Panc1 (cell line): ENCODE measurements at places on chromosomes 12 and 14.

DNA sequence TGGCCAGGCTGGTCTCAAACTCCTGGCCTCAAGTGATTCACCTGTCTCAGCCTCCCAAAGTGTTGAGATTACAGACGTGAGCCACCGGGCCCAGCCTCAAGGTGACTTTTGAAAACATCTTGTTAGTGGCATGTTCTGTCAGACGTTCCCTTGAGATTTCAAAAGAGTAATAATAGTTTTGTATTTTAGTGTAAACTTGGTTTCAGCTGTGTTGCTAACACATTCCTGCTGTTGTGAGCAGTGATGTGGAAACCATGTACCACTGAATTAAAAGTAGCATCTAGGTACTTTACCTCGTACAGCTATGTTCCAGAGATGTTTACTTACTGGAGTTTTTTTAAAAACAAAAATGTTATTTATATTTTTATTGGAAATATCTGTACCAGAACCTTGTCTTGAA is 111.3 kb downstream of the AEBP2 start:
- DNase-seq: no peak

DNA sequence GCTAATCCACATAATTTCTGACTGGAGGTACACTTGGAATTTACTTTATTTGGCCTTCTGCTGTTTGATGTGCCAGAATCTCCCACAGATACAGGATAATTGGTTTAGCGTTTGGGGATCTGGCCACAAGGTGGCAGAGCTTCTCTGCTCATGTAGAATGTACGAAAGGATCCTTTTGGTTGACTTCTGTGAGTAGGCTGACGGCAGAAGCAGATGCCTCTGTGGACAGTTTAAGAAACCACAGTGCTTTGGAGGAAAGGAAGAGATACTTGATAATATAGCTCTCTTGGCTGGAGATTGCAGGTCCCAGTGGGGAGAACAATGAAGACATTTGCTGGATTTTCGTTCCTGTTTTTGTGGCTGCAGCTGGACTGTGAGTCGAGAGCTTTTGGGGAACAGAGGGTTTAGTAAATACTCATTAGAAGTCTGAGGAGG is 75.3 kb upstream of the OR4E1 start:
- DNase-seq: no peak

DNA sequence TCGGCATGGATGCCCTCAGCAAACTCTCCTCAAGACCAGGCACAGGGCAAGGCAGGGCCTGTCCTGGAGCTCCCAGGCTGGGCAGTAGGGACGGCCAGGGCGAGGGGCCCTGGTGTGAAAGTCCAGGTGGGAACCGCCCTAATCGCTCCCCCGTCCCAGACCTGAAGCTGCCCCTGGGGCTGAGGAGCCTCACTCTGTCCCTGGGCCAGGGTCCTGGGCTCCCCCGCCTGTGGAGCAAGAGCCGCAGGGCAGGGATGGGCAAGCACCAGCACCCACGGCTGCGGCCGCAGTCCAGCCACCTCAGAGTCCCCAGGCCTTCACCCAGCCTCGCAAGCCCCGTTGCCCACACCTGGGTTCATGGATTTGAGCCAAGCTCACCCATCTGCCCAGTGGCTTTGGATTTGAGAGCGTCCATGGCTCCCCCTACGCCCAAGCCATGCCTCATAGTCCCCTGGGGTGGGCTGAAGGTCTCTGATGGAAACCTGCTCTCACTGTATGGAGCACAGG is 102.4 kb upstream of the C14orf180 start:
- DNase-seq: no peak

DNA sequence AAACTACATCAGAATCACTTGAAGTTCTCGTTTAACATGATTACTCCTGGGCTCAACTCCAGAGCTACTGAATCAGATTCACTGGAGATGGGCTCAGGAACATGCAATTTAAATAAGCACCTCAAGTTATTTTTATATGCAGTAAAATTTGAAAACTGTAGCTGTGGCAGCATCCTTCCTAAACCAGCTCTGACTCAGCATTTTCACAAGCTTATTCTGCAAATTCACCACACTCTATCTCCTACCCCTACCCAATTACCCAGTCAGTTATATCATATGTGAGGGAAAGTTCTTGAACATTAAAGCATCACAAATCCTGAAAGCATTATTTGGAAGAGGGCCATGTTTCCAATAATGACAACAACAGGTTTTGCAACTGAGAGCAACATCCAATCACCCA is 24.2 kb upstream of the LRRC9 start:
- no peak for DNase-seq

- DNase-seq: no peak
These were observed 70.8 kb downstream of the SCN8A start for GRCh38 chr12:51661836-51662235.
